ENCODE measurements at places on chromosomes 2 and 18. TPM values are rescaled to one million over a fixed set of nuclear protein-coding genes. Genes with fewer than 3 reads are reported as not detected.

GRCh38 chr18:57107140-57107832 lies 39.6 kb upstream of the BOD1L2 start:
- no peak for DNase-seq
- H3K4me3 ChIP-seq, result no peak overlapping the region
- no peaks in the 10 kb centered on the region for H3K4me1 ChIP-seq
- no peak overlapping the region for H3K27ac ChIP-seq

GRCh38 chr18:43314941-43315340 lies 37.7 kb upstream of the SYT4 start:
- no peak for DNase-seq
- no peaks in the 10 kb centered on the region for H3K4me1 ChIP-seq
- H3K27me3 ChIP-seq, result no peaks in the 10 kb centered on the region
- no peak overlapping the region for H3K4me3 ChIP-seq
- no peak overlapping the region for H3K27ac ChIP-seq

GRCh38 chr2:105636109-105636740 lies 108.5 kb upstream of the NCK2 start:
- H3K4me1 ChIP-seq, result no peaks in the 10 kb centered on the region
- no peak overlapping the region for H3K4me3 ChIP-seq
- no peak for DNase-seq
- H3K27ac ChIP-seq, result no peak overlapping the region
- no peaks in the 10 kb centered on the region for H3K27me3 ChIP-seq

DNA sequence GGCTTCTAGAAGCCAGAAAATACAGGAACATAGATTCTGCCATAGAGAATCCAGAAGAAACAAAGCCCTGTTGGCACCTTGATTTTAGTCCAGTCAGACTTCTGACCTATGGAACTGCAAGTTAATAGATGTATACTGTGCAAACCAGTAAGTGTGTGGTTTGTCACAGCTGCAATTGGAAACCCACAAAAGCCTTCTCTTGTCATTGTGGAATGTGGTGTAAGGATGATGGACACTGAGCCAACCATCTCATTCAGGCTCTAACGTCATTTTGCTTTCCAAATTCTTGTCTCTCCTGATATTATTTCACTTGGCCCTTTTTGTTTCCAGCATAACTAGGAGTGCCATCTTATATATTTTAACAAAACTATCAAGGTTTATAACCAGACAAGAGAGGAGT lies 369.5 kb upstream of the SMIM21 start:
- H3K27me3 ChIP-seq, result no peaks in the 10 kb centered on the region
- no peak for DNase-seq
- no peak overlapping the region for H3K4me3 ChIP-seq
- no peaks in the 10 kb centered on the region for H3K36me3 ChIP-seq

DNA sequence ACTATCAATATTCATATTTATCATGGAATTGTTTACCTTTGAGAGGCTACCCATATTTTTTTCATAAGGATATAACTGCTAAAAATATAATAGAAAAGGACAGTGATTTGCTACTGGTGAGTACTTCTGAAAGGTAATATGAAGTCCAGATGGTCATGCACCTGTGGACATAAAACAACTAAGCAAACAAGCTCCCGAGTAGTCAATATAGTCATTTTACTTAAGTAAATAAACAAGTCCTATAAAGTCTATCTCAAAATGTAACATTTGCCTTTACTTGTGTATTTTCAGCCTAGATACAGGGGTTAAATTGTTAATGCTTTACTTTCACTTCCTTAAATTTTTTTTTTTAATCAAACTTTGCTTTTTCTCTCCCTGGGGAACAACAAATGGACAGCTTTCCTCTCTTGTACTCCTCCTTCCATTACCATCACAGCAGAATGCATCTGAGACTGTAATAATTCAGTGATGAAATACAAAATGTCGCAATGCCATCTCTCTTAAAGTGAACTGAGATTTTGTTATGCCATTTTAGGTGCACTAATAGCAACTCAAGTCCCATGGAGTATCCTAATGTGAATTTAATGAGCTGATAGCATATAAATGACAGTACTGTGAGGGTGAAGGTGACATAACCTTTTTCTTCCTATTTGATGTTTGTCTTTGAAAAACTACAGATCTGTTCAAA lies 1325.4 kb upstream of the ZEB2 start:
- H3K4me3 ChIP-seq, result no peak overlapping the region
- H3K27me3 ChIP-seq, result no peaks in the 10 kb centered on the region
- H3K36me3 ChIP-seq, result no peaks in the 10 kb centered on the region
- no peaks in the 10 kb centered on the region for H3K4me1 ChIP-seq

- H3K4me1 ChIP-seq, result no peaks in the 10 kb centered on the region
- DNase-seq, result peak; percentile 84
- peak overlapping the region; percentile 56 for H3K27ac ChIP-seq
- no peaks in the 10 kb centered on the region for H3K36me3 ChIP-seq
Measured at GRCh38 chr2:233084488-233084887, 24.3 kb downstream of the INPP5D start.

DNA sequence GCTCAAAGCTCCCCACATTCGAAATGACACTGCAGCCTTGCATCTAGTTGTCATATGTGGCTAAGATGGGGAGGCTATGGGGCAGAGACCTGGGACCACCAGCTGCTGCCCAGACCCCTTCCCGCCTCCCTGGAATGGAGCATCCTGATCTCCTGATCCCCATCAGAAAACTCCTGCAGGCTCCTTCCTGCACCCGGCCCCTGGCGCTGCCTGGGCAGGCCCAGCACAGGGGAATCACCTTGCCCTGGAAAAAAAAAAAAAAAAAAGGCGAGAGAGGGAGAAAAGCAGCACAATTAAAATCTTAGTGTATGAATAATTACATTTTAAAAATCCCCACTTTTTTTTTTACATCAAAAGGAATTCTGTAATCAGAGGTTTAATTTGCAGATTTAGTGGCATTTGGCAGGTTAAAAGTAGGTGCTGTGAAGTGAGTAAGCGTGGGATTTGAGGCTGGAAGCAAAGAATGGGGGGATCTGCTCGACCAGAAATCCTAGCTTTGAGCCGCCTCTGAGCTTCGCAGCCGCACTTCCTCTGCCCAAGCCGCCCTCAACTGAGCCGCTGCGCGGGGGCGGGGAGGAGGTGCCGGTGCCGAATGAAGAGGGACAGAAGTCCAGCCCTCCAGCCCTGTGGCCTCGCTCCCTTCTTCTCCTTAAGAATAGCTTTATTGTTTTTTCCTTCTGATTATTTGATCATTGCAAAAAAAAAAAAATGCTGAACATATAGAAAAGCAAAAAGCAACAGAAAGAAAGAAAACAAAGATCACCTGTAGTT lies 30.0 kb downstream of the THNSL2 start:
- no peak for DNase-seq
- H3K27me3 ChIP-seq, result peaks cover 4% of the 10 kb centered on the region
- no peaks in the 10 kb centered on the region for H3K36me3 ChIP-seq
- H3K27ac ChIP-seq, result no peak overlapping the region

DNA sequence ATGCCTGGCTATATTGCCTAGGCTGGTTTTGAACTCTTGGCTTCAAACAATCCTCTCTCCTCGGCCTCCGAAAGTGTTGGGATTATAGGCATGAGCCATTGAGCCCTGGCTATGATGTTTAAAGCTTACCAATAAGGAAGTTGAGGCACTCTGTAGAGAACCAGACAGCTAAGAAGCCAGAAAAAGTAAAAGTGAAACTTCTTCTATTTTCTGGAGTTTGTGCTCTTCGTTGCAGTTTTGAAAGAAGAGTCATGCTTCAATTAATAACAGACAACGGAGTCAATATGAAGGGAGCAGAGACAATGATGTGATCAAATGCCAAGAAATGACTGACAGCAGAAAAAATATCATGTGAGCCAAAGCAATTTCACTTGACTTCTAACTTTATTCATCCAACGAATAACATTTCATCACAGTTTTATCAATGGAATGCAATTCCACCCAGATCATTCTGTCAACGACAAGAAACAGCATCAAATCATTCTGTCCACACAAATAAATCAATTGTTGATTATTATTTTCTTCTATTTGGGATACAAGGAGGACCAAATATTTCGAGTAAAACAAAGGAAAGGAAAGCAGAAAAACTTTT lies 175.5 kb upstream of the CELF4 start:
- no peaks in the 10 kb centered on the region for H3K36me3 ChIP-seq
- H3K27me3 ChIP-seq, result no peaks in the 10 kb centered on the region
- no peak overlapping the region for H3K27ac ChIP-seq

- DNase-seq, result no peak
- no peaks in the 10 kb centered on the region for H3K4me1 ChIP-seq
- H3K36me3 ChIP-seq, result no peaks in the 10 kb centered on the region
- no peaks in the 10 kb centered on the region for H3K27me3 ChIP-seq
- peak overlapping the region; percentile 8 for H3K27ac ChIP-seq
Measured at GRCh38 chr2:46803911-46804670, 111.5 kb downstream of the MCFD2 start.

GRCh38 chr2:12341920-12342319 lies 374.8 kb upstream of the TRIB2 start:
- H3K27ac ChIP-seq, result no peak overlapping the region
- no peaks in the 10 kb centered on the region for H3K4me1 ChIP-seq
- no peaks in the 10 kb centered on the region for H3K27me3 ChIP-seq
- no peak for DNase-seq
- no peak overlapping the region for H3K4me3 ChIP-seq
- H3K36me3 ChIP-seq, result no peaks in the 10 kb centered on the region

- no peaks in the 10 kb centered on the region for H3K4me1 ChIP-seq
- H3K36me3 ChIP-seq, result no peaks in the 10 kb centered on the region
- DNase-seq, result no peak
- H3K27ac ChIP-seq, result no peak overlapping the region
Measured at GRCh38 chr2:150811259-150811855, 323.9 kb upstream of the RND3 start.

DNA sequence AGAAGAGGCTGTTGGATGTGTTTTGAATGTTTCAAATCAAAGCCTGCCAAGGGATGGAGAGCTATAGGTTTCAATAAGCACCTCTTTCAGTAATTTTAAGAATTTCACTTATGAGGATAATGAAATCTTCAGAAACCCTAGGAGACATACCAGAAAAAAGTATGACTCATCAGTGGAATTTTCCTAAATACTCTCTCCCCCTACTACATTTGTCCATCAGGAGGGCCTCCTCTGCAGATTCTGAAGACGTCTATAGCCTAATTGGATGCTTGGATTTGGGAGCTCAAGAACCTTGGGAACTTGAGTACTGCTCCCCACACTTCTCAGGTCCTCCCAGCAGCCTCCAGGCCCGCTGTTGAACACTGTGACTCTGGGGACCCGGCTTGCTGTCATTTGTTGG lies 374.3 kb downstream of the SLC4A3 start:
- no peaks in the 10 kb centered on the region for H3K4me1 ChIP-seq
- H3K4me3 ChIP-seq, result no peak overlapping the region
- DNase-seq, result no peak
- H3K36me3 ChIP-seq, result no peaks in the 10 kb centered on the region
- no peak overlapping the region for H3K27ac ChIP-seq

Gene SERPINB12
- 0.32 TPM for total RNA-seq

Gene CTLA4
- not detected for total RNA-seq

Gene ERBB4
- total RNA-seq, result 1.7 TPM

Gene REG1A
- 0.96 TPM for total RNA-seq

Gene C2orf78
- total RNA-seq, result not detected

Gene KCNG2
- not detected for total RNA-seq

Gene GALNT13
- not detected for total RNA-seq

Gene TMEM127
- 61.9 TPM for total RNA-seq

Data from ascending aorta (tissue), 2 donors.